ENCODE measurements at places on chromosomes 4 and X. TPM values are rescaled to one million over a fixed set of nuclear protein-coding genes. Genes with fewer than 3 reads are reported as not detected.

The RPA4 gene
- polyA plus RNA-seq = 0.40 TPM

The STK32B gene
- 6.1 TPM for polyA plus RNA-seq

The SHOX gene
- not detected for polyA plus RNA-seq

The POU3F4 gene
- not detected for polyA plus RNA-seq

The CDX4 gene
- polyA plus RNA-seq = not detected

The HTR2C gene
- polyA plus RNA-seq = not detected

The SLC39A8 gene
- 1.7 TPM for polyA plus RNA-seq

The TRO gene
- 34.7 TPM for polyA plus RNA-seq

DNA sequence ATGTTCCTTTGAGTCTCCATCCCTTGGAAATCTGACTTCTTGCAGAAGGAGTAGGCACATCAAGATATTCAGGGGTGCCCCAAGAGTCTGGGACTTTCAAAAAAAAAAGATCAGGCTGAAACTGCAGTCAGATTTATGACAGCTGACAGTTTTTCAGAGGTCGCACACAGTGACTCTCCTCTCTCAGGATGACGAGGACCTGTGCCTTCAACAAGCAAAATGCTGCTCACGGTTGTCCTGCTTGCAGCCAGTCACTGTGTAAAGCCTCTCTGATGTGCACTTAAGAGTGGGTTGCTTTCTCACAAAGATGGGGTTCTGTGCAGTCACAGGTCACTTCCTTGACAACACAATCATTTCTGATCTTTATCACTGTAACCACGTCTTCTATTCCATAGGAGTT lies 178.2 kb downstream of the PTTG2 start:
- DNase-seq = no peak
- no peak overlapping the region for H3K4me3 ChIP-seq
- H3K4me1 ChIP-seq = no peaks in the 10 kb centered on the region
- no peak overlapping the region for H3K27ac ChIP-seq
- no peaks in the 10 kb centered on the region for H3K27me3 ChIP-seq

DNA sequence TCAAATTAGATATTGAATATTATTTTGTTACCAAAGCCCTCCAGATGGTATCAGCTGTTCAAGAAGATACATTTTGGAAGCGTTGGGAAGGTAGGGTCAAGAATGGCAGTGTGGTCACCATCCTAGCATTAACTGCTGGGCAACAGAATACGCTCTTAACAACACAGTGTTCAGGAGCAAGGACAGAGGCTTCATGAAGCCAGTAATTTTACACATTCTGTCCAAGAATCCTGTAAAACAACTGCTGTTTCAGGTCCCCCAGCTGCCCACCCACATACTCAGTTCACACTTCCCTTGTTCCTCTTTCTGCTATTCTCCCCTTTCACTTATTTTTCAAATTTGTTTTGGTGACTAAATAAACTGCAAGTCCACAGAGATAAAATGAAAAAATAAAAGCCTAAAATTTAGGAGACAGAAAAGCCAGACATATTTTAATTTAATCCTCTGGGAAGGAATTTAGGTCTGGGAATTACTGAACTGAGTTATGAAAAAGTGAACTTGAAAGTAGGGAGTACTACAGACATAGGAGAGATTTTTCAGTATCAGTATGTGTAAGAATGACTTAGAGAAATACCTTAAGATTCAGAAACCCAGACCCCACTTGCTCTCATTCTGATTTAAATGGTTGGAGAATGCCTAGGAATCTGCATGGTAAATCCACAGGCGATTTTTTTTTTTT lies 406.7 kb downstream of the MAPK10 start:
- H3K27ac ChIP-seq = peak overlapping the region; percentile 64
- H3K4me3 ChIP-seq = no peak overlapping the region
- H3K27me3 ChIP-seq = no peaks in the 10 kb centered on the region
- peaks cover 26% of the 10 kb centered on the region for H3K4me1 ChIP-seq

- peak; percentile 63 for DNase-seq
- H3K27ac ChIP-seq = peak overlapping the region; percentile 77
- no peaks in the 10 kb centered on the region for H3K36me3 ChIP-seq
- no peak overlapping the region for H3K4me3 ChIP-seq
- H3K4me1 ChIP-seq = peaks cover 72% of the 10 kb centered on the region
Observed at GRCh38 chr4:105194328-105195231, 47.9 kb downstream of the TET2 start.

DNA sequence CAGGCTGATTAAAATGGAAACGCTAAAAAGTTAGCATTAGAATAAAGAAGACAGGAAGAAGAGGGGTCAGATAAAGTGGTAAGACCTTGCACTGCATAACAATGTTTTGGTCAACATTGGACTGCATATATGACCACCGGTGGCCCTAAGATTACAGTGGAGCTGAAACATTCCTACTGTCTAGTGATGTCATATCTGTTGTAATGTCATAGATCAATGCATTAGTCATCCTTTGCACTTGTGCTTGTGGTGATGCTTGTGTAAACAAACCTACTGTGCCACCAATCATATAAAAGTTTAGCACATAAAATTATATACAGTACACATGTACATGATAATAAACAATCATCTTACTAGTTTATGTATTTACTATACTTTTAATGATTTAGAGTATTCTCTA lies 73.0 kb downstream of the TMEM165 start:
- H3K36me3 ChIP-seq = peaks cover 7% of the 10 kb centered on the region
- DNase-seq = peak; percentile 11
- no peaks in the 10 kb centered on the region for H3K4me1 ChIP-seq
- no peaks in the 10 kb centered on the region for H3K27me3 ChIP-seq
- H3K27ac ChIP-seq = no peak overlapping the region
- no peak overlapping the region for H3K4me3 ChIP-seq

GRCh38 chrX:107272431-107272921 lies 66.1 kb downstream of the DNAAF6 start:
- DNase-seq = no peak
- H3K27ac ChIP-seq = no peak overlapping the region
- no peaks in the 10 kb centered on the region for H3K4me1 ChIP-seq

GRCh38 chrX:119618439-119618838 lies 12.2 kb upstream of the NKRF start:
- H3K27me3 ChIP-seq = no peaks in the 10 kb centered on the region
- H3K36me3 ChIP-seq = no peaks in the 10 kb centered on the region
- no peak overlapping the region for H3K27ac ChIP-seq
- H3K4me3 ChIP-seq = no peak overlapping the region
- no peak for DNase-seq

GRCh38 chrX:10083809-10084208 lies 73.0 kb upstream of the CLCN4 start:
- DNase-seq = peak; percentile 17
- peaks cover 41% of the 10 kb centered on the region for H3K4me1 ChIP-seq
- H3K27ac ChIP-seq = peak overlapping the region; percentile 55
- no peak overlapping the region for H3K4me3 ChIP-seq
- H3K36me3 ChIP-seq = peaks cover 6% of the 10 kb centered on the region

DNA sequence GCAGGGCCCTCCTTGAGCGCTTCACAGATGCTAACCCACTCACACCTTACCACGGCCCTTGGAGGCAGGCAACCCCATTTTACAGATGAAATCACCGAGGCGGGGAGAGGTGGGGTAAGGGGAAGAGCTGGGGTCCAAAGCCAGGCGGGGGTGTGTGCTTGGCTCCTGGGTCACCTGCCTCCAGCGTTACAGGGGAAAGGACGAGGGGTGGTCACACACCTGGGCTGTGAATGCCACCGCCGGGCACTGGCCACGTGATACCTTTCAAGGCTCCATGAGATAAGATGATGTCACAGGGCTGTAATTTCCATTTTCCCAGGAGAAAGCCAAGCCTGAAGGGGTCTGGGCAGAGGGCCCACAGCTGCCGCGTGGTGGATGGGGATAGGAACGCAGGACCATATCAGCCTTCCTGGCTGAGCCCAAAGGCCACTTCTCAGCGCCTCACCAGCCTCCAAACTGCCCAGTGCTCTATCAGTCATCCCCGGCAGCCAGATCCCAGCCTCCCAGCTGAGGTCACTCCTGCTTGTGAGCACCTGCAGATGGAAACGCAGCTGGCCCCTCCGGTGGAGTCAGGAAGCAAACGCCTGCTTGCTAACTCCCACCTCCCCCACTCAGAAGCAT lies 62.4 kb upstream of the CRMP1 start:
- H3K27me3 ChIP-seq = no peaks in the 10 kb centered on the region
- H3K36me3 ChIP-seq = no peaks in the 10 kb centered on the region
- H3K4me1 ChIP-seq = peaks cover 6% of the 10 kb centered on the region
- H3K4me3 ChIP-seq = no peak overlapping the region

GRCh38 chr4:81663368-81663767 lies 191.7 kb upstream of the RASGEF1B start:
- no peaks in the 10 kb centered on the region for H3K4me1 ChIP-seq
- H3K4me3 ChIP-seq = no peak overlapping the region
- H3K27me3 ChIP-seq = no peaks in the 10 kb centered on the region
- no peak for DNase-seq

DNA sequence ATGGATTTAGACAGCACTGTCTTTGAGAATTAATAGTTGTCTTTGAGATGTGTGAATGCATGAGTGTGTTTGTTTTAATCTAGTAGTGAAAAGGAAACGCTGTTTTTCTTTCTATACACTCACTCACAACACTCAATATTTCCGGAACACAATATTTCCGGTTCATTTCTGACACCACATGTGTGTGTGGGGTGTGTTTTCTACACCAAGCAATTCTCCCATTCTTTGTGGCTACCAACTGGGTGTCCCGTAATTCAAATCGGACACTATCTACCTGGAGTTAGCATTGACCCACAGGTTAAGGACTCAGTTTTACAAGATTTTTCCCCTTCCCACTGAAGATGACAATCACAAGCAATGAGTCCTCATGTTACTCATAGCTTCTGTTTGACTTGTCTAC lies 113.9 kb downstream of the SNCA start:
- peaks cover 28% of the 10 kb centered on the region for H3K4me1 ChIP-seq
- DNase-seq = peak; percentile 59
- peak overlapping the region; percentile 67 for H3K27ac ChIP-seq

- no peaks in the 10 kb centered on the region for H3K27me3 ChIP-seq
- H3K36me3 ChIP-seq = no peaks in the 10 kb centered on the region
- no peak overlapping the region for H3K4me3 ChIP-seq
- H3K4me1 ChIP-seq = peaks cover 17% of the 10 kb centered on the region
Observed at GRCh38 chrX:72042852-72043248, 88.9 kb downstream of the RTL5 start.

DNA sequence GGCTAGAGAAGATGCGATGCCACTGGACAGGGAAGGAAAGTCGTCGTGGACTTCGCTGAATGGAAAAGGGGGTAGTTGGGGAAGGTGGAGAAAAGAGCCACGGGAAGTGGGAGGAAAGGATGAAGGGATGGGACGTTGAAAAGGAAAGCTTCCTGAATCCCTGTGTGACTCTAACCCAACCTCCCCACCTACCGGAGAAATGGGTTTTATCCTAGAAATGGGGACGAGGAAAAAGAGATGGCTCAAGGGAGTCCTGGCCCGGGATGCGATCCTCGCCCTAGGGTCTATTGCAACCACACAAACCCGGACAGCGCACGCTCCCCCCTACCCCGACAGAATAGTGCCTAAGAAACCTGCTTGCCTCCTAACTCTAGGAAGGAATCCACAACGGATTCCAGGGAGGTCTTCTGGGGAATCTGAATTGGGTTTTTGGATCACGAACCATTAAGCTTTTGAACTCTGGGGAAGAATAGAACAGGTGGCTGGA lies 738 bp upstream of the TSPAN5 start:
- H3K27ac ChIP-seq = peak overlapping the region; percentile 72
- H3K36me3 ChIP-seq = no peaks in the 10 kb centered on the region
- no peaks in the 10 kb centered on the region for H3K27me3 ChIP-seq
- peak overlapping the region; percentile 77 for H3K4me3 ChIP-seq
- DNase-seq = no peak

DNA sequence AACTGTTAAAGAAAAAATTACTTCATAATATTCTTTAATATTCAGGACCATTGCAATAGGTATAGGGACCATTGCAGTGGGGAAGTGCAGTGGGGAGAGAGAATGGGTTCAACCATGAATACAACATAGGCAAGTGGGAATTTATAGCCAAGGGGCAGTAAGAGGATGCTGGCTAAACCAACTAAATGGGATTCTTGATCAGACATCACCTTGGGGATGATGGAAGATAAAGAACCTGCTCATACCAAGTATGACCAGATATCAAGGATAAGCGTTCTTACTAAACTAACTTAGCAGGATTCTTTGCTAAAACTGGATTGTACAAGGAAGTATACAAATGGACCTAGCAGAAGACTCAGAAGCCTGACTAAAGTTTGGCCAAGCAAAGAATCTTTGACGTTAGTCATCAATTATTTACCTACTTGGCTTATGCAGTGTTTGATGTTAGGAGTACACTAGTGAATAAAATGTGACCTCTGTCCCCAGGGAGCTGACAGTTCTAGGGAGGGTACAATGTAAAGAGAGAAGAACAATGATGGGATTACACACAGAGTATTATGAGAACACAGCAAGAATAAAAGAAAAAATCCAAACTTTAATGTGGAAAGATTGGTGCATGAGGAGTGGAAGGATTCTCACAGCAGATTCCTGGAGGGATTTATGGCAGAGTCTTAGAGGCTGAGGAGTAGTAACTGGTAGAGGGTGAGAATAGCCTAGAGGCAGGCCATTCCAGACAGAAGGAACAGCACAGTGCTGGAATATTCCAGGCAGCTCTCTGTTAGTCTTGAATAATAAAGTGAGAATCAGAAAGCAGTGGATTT lies 54.7 kb upstream of the MYOZ2 start:
- no peak for DNase-seq
- H3K4me3 ChIP-seq = no peak overlapping the region
- H3K27me3 ChIP-seq = no peaks in the 10 kb centered on the region
- H3K36me3 ChIP-seq = no peaks in the 10 kb centered on the region

GRCh38 chrX:56813318-56813837 lies 84.3 kb downstream of the NBDY start:
- peaks cover 12% of the 10 kb centered on the region for H3K4me1 ChIP-seq
- peak; percentile 57 for DNase-seq
- no peaks in the 10 kb centered on the region for H3K27me3 ChIP-seq
- H3K36me3 ChIP-seq = no peaks in the 10 kb centered on the region
- H3K27ac ChIP-seq = no peak overlapping the region

GRCh38 chrX:5870238-5870637 lies 358.4 kb downstream of the NLGN4X start:
- H3K27ac ChIP-seq = no peak overlapping the region
- no peaks in the 10 kb centered on the region for H3K36me3 ChIP-seq
- H3K4me3 ChIP-seq = no peak overlapping the region
- H3K27me3 ChIP-seq = no peaks in the 10 kb centered on the region
- no peaks in the 10 kb centered on the region for H3K4me1 ChIP-seq

DNA sequence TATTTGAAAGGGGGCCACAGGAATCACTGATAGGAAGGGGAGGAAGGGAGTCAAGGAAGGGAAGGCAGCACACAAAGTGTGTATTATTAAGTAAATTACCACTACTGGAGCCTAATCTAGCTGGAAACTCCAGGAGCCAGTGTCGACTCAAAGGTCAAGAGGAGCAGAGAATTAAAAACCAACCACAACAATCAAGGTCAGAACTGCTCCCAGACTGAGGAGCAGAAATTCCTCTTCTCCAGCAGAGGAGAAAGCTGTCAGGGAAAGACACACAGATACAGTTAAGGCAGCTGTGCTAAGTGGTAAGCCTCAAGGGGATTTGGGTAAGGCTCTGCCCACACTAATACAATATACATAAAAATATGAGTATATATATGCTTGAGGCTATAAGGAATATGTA lies 87.5 kb upstream of the PTPN13 start:
- no peaks in the 10 kb centered on the region for H3K36me3 ChIP-seq
- H3K27me3 ChIP-seq = no peaks in the 10 kb centered on the region
- H3K4me3 ChIP-seq = no peak overlapping the region
- no peaks in the 10 kb centered on the region for H3K4me1 ChIP-seq
- no peak overlapping the region for H3K27ac ChIP-seq
- no peak for DNase-seq

GRCh38 chrX:39828971-39829370 lies 268.8 kb downstream of the BCOR start:
- no peak overlapping the region for H3K4me3 ChIP-seq
- H3K4me1 ChIP-seq = no peaks in the 10 kb centered on the region
- no peak overlapping the region for H3K27ac ChIP-seq
- H3K36me3 ChIP-seq = no peaks in the 10 kb centered on the region
- H3K27me3 ChIP-seq = no peaks in the 10 kb centered on the region
- no peak for DNase-seq
